NCI-H748 treated with DMSO at 0.1 percent for 48 hours (cell line): ENCODE measurements at places on chromosomes 4 and X.

- DNase-seq, result no peak
Measured at GRCh38 chr4:165449333-165449732, 70.5 kb downstream of the CPE start.

- DNase-seq, result no peak
Measured at GRCh38 chrX:123976706-123977316, 15.3 kb downstream of the STAG2 start.

GRCh38 chrX:30910124-30910860 lies 21.2 kb upstream of the TAB3 start:
- DNase-seq, result no peak

DNA sequence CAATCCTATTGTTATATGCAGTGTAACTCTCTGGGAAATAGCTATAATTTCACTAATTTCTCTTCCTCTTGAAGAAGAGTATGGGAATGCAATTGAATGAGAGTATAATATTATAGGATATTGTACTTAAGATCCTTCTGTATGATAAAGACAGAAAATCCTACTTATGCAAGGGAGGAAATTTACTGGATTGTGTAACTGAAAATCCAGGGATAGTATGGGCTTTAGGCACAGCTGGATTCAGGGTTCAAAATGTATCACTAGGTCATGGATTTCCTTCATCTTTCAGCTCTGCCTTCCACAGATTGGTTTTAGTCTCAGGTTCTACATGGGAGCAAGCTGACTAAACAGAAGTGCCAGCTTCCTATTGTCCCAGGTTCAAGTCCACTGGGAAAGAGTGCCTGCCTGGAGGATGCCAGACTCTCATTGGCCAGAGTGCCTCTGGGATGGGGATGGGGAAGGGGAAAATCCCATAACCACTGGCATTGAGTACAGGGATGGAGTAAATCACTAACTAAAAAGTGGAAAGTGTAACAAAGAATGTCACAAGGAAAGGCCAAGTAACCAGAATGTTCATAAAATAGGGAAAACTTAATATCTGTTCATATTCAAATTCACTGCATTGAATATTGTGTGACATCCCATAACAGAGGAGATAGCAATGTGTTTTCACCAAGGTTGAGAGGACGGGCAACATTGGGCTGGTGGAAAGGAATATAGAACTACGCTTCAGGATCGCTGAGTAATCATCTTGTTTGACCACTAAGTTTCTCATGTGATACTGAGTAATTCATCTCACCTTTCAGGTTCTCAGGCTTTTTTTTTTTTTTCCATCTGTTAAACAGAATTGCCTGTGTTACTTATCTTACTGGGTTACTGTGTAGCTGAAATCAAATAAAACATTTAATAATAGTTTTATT lies 75.7 kb downstream of the ANXA3 start:
- no peak for DNase-seq

GRCh38 chr4:107709916-107710315 lies 10.1 kb downstream of the PAPSS1 start:
- no peak for DNase-seq

DNA sequence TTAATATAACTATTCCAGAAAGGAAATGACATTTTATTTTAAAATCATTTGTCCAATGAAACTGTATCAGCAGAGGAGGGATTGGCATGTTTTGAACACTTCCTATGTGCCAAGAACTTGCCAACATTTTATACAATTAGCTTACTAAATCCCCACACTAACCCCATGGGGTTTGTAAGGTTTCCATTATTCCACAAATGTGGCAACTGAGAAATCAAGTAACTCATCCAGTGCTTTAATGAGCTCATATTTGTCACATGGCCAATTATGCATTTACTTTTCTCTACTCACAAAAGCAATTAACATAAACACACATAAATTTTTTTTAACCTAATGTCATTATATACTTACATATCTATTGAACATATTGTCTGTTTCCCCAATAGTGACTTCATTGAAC lies 37.3 kb downstream of the MANBA start:
- peak; percentile 13 for DNase-seq

- DNase-seq, result no peak
Measured at GRCh38 chr4:4855301-4856070, 4.0 kb upstream of the MSX1 start.

DNA sequence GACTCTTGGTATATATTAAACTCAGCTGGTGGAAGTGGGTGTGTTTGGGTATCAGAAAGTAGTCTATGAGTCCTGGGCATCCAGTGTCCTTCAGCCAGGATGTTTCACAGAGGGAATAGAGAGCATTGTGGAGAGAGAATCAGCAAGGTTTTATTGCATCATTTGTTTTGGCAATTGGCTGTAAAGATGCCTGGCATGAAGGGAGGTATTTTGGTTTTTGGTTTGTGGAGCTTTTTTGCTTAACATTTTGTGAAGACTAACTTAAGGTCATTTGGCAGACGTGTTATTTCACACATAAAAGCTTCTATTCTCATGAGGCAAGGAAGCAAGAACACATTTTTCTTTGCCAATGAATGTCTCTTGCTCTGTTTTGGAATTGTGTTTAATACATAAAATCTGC lies 71.1 kb downstream of the DCLK2 start:
- DNase-seq, result no peak

GRCh38 chr4:3346146-3346545 lies 53.3 kb downstream of the RGS12 start:
- DNase-seq, result no peak

GRCh38 chrX:153708415-153708814 lies 15.8 kb downstream of the BCAP31 start:
- no peak for DNase-seq

DNA sequence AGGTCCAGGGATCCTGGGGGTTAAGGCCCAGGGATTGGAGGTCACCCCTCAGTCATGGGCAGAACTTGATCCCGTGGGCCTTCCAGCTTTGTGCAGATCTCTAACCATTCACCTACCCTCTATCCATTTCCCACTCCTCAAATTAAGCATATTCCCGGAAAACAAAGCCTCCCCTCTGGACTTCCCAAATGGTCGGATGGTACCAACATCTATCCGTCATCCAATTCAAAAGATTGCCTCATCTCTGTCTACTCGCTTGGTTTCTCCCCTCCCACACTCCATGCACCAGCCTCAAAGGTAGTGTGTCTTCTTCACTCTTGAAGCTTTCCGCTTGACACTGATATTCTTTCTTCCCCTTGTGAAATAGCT lies 473 bp upstream of the BCLAF3 start:
- no peak for DNase-seq

DNA sequence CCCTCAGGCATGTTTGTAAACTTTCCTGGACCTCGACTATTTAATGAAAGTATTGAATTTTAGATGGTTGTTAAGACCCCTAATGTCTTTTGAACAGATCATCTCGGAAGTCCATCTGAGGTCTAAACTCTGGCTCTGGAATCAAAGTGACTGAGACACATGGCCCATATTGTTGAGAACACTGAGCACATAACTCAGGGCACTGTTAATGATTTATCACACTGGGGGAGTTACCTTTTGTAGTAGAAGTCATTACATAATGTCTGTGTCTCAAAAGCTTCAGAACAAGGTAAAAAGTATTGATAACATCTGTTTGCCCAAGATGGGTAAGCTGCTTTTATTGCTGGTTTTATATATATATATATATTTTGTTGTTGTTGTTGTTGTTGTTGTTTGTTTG lies 103.4 kb upstream of the HS3ST1 start:
- no peak for DNase-seq

DNA sequence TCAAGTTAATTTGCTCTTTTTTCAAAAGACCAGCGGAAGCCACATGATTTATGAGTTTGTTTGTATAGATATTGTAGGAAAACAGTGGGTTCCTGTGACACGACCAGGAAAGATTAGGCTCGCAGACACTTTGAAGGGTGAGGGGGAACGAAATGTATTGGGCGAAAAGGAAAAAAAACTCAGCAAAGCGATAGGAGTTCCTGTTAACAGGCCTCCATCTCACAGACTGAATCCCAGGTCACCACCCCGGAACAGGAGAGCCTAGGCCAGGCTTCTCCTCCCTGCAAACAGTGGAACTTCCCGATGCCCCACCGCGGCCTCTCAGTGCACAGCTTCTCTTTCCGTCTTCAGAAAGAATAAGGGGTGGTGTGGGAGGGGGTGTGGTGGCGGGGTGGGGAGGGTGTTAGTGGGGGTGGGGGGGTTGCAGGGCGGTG lies 181.8 kb upstream of the GPRIN3 start:
- no peak for DNase-seq

DNA sequence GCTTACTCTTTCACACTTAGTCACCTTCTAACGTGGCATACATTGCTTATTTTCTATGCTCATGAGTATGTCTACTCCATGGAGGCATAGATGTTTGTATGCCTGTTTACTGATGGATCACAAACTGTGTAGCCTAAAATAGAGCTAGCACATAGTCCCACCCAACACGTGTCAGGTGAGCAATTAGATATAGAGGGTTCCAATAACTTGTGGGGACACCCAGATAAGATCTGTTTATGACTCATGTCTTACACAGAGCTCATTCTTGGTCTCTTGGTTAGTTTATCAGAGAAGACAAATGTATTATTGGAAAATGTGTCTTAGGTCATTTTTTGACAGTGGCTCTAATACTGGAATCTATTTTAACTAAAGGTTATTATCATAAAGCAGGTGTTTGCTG lies 6.8 kb downstream of the ZFP42 start:
- DNase-seq, result no peak

- no peak for DNase-seq
Measured at GRCh38 chr4:2943364-2944090, 19.7 kb downstream of the NOP14 start.

- no peak for DNase-seq
Measured at GRCh38 chrX:5068550-5068949, 1160.1 kb downstream of the NLGN4X start.

DNA sequence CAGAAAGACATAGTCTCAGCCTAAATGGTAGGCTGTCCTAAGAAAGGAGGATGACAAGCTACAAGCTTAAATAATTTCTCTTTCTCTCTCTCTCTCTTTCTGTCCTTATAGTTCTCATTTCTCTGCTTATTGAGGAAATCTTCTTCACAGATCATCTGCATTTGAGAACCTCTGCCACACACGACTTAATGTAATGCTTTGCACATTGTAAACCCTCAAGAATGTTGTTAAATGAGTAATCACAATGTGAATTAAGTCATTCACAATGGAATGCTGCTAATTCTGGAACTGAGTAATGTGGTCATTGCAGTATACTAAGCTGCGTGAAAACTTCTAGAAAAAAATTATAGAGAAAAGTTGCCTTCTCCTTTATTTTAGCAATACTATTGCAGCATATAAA lies 508.9 kb upstream of the FTHL17 start:
- DNase-seq, result no peak

DNA sequence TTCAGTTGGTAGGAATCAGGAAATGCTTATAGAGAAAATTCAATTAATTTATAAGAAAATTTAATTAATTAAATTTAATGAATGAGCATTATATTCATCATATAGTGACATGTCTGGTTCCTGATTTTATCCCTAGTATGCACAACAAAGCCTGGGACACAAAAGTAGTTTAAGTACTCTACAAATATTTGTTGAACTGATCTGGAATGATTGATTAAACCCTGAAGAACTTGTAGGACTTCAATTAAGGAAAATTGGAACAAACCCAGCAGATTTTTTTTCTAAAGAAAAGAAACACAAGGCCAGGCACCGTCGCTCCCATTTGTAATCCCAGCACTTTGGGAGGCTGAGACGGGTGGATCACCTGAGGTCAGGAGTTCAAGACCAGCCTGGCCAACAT lies 4.5 kb upstream of the APELA start:
- no peak for DNase-seq

DNA sequence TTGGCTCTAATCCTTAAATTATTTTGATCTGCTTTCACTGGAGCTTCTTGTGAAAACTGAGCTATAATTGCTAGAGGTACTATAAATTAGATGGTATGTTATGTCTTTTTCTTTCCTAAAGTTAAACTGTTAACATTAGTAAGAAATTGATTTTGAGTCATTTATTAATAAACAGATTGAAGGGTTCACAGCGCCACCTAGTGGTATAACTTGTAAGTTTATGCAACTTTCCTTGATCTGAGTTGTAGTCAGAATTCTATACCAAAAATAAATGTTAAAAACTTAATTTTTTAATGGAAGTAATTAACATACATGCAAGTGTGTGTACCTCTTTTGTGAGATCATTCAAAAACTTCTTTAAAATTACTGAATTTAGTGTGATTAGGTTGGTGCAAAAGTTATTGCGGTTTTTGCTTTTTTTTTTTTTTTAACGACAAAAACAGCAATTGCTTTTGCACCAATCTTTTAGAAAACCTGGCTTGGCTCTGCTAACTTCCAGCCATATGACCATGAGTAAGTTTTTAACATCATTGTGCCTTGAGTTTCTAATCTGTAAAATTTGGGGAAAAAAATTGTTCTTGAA lies 151.5 kb downstream of the CENPC start:
- DNase-seq, result no peak
